ENCODE measurements at places on chromosomes 5 and 9.

DNA sequence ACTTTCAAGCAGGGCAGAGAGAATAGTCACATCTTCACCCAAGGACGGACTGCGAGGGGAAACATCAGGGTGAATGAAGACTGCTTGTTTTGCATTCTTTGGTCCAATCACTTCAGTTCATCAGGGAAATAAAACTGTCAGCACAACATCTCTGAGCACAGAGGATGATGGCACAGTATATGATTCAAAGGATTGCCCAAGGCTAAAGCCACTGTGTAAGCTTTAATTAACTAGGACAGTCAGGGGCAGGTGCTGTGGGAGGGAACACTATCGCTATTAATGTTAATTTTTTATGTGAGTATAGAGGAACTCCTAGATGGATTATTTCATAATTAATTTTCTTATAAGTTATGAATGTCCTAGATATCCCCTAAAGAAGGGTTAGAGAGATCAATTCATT, 112.1 kb downstream of the BASP1 start:
- DNase-seq, result no peak

GRCh38 chr5:34688015-34688810, 32.1 kb downstream of the RAI14 start:
- DNase-seq, result no peak

GRCh38 chr9:119802621-119803020, 433.4 kb upstream of the BRINP1 start:
- no peak for DNase-seq

GRCh38 chr5:66002415-66002814, 76.0 kb downstream of the ERBIN start:
- no peak for DNase-seq

- no peak for DNase-seq
Observed at GRCh38 chr9:92648474-92648971, 21.4 kb downstream of the IPPK start.

- no peak for DNase-seq
Observed at GRCh38 chr5:147464211-147464610, 45.7 kb downstream of the DPYSL3 start.

DNA sequence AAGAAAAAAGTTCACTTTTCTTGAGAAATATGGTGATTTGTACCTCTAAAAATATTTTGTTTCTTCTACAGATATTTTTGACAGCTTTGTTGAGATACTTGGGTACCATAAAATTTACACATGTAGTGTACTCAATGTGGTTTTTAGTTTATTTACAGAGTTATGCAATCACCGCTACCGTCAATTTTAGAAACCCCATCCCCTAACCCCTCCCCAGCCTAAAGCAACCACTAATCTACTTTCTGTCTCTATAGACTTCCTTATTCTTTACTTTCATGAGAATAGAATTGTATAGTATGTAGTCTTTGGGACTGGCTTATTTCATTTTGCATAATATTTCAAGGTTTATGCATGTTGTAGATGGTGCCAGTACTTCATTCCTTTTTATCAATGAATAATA, 45.0 kb upstream of the TDRD7 start:
- DNase-seq, result no peak

- DNase-seq, result peak; percentile 13
Observed at GRCh38 chr9:27151693-27152404, 42.8 kb downstream of the TEK start.

DNA sequence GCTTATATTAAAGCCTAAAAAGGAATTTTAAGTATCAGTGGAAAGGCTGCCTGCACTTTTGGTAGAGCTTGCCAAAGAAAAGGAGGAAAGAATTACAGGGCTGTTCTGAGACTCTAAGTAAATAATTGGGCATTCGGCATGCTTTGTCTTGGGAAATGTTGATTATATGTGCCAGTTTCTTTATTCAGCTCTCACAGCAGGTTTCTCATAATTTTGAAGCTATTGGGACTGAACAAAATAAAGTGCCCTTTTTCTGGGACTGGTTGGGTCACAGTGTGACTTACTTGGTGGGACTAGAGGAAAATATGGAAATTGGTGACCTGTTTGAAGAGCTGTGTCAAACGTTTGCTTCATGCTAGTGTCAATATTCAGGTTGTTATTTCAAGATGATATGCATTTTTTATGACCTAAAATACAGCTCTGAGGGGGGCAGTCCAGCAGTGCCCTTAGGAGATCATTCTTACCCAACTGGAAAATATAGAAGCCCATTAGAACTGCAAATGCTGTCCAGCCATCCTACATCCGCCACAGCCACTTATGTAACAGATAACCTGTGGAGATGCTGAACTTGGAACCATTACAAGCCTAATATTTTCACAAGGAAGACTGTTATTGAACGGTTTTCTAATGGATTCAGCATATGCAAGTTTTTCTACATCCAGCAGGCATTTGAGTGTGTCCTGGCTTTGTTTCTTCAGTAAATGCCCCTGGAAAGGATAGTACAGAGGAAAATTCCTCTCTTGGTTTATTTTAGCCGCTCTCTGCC, 122.4 kb downstream of the SNCAIP start:
- no peak for DNase-seq

GRCh38 chr5:104053353-104053649, 490.7 kb upstream of the NUDT12 start:
- no peak for DNase-seq

DNA sequence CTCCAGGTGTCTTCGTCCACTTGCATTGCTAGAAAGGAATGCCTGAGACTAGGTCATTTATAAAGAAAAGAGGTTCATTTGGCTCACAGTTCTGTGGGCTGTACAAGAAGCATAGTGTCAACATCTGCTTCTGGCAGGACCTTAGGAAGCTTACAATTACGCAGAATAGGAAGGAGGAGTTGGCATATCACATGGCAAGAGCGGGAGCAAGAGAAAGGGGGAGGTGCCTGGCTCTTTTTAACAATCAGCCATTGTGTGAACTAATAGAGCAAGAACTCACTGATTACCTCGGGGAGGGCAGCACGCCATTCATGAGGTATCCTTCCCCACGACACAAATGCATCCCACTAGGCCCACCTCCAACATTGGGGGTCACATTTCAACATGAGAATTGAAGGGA, 134.4 kb upstream of the EFNA5 start:
- DNase-seq, result no peak

DNA sequence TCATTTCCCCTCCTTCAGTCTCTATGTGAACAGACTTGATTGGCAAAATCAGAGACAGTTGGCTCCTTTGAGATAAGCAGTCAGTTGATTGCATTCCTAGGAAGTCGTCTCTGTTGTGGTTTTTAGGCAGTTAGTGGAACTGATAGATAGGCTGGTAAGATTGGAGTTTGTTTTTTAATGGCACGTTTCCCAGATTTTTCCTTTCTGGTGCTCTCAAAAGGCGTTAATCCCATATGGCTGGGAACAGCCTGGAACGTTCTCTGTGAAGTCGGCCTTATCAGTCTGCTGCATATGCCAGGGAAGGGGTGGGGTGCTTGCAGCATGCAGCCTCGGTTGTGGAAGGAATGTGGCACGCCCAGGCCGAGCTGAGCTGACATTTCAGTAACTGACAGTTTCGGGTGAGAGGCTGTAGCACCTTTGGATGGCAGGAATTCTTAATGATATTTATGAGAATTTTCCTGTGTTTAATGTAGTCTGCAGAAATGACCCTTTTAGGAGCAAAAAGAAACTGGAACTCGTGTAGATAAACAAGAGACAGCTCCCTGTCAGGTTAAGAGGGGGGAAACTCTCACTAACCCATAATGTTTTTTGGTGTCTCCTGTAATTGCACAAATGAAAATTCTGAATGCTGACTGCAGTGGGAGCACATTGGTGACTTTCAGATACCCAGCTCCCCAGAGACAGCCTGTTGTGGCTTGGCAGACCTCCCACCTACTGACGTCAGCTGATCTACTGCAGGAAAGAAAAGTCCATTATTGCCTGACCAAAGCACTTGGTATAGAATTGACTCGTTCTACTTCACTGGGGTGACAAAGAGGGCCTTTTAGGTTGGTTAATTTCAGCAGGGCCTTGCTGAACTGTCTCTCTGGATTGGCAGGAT, 6.3 kb downstream of the SPTAN1 start:
- DNase-seq, result peak; percentile 82

DNA sequence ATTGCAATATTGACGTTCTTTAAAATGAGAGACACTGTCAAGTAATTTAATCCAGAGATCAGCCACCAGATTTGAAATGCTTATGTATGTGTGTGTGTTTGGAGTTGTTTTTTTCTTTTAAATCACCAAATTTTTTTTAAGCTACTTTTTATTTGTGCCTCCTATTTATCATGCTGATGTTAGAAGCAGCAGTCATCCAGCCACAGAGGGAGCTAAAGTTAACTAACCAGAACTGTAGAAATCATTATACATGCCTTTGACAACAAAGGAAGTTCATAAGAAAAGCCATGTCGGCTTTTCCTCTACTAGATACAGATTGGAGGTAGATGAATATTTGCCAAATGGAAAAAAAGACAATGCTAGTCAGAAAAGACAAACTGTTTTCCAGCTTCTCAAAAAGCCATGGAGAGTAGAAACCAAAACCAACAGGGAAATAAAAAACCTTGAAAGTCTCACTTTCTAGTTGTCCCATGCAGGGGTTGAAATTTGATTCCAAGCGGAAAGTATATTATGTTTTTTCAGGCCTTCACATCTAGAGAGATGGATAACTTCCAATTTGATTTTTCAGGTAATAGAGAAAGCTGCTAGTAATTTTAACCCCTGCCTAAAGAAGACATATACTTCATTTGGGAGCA, 4.5 kb downstream of the PURA start:
- no peak for DNase-seq

- DNase-seq, result no peak
Observed at GRCh38 chr9:120852240-120853010, 9.7 kb upstream of the PSMD5 start.

DNA sequence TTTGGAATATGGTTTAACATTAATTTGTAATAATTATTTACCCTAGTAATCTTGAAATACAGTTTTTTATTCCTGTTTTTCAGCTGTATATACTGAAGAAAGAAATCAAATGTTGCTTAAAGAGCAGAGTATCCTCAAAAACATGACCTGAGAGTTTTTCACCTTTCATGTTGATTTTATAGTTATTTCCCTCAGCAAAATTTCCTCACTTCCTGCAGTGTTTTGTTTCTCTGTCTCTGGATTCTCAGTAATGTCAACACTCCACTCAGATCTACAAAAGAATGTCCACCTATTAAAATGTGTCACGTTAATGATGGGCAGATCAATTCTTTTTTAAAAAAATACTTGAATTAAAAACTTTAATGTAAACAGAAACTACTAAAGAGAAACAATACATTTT, 398.3 kb downstream of the ANXA1 start:
- no peak for DNase-seq

GRCh38 chr9:125428902-125429467, 167.4 kb downstream of the GAPVD1 start:
- no peak for DNase-seq

- DNase-seq, result no peak
Observed at GRCh38 chr5:150440948-150441812, 8.4 kb downstream of the RPS14 start.

- DNase-seq, result no peak
Observed at GRCh38 chr9:89678396-89679015, 73.7 kb downstream of the GADD45G start.

Data from LoVo (cell line).